ENCODE measurements at places on chromosomes 12 and 14.

DNA sequence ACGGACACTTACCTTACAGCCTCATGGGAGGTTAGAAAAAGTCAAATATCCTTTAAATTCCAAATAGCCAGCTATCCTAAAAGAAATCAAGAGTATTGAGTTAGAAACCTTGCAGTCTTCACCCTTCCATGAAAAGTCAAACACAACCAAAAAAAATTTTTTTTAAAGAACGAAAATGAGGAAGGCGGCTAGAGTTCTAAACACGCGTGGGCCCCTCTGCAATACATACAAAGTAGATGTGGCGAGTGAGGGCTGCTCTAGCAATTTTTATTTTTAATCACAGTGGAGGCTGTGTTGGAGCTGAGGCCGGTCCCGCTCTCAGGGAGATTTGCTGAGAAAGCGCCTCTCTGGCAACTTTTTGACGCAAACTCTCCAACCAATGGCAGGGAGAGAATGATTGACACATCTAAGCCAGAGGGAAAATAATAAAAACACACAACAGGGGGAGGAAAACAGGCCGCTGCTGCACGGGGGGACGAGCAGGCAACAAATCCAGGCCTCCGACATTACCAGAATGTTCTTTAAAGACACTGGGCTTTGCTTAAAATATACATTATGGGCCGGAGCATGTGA, at the start of gene OTX2:
Gene OTX2 (minus strand): TSS at position 333 of the 573 bp plus-strand sequence. CDS start 5,023 bp downstream, outside the sequence.
- DNase-seq: no peak

GRCh38 chr12:56338308-56339157, at the start of gene IL23A:
IL23A (plus strand) TSS chr12:56338884; CDS start chr12:56339045, 161 bp downstream.
- DNase-seq: peak; percentile 93

GRCh38 chr12:111858186-111858585, 16.2 kb downstream of the MAPKAPK5 start:
- no peak for DNase-seq

DNA sequence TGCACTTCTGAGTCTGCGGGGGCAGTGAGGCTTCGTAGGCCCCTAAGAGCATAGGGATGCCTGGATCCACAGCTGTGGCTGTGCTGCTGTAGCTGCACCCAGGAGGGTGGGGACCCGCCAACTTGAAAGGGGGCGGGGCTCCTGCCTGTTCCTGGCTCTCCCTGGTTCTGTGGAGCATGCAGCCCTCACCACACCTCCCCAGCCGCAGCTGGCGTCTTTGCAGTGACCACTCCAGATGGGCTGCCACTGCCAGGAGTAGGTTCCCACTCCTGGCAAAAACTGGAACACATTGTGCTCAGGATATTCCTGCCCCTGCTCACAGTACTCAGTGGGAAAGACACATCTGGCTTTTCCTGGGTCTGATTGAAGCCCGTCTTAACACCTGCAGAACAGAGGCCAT, 35.8 kb downstream of the TIMELESS start:
- DNase-seq: no peak

DNA sequence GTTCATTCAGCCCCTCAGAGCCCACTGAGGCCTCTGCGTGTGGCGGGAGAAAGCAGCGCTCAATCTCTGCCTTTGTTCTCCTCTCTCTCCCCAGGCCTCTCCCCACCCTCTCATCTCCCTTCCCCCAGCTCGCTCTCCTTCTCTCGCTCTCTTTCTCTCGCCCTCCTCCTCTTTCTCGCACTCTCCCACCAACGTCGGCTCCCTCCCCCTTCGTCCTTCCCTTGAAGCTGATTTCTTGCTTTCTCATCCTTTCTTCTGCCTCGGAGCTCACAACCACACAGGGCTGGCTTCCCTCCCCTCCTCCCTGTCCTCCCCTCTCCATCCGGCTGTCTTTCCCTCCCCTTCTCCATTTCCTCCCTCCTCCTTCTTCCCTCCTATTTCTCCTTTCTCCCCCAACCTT, 96.4 kb downstream of the LRRC74A start:
- no peak for DNase-seq

- DNase-seq: no peak
Observed at GRCh38 chr12:24661657-24662096, 287.2 kb downstream of the BCAT1 start.

DNA sequence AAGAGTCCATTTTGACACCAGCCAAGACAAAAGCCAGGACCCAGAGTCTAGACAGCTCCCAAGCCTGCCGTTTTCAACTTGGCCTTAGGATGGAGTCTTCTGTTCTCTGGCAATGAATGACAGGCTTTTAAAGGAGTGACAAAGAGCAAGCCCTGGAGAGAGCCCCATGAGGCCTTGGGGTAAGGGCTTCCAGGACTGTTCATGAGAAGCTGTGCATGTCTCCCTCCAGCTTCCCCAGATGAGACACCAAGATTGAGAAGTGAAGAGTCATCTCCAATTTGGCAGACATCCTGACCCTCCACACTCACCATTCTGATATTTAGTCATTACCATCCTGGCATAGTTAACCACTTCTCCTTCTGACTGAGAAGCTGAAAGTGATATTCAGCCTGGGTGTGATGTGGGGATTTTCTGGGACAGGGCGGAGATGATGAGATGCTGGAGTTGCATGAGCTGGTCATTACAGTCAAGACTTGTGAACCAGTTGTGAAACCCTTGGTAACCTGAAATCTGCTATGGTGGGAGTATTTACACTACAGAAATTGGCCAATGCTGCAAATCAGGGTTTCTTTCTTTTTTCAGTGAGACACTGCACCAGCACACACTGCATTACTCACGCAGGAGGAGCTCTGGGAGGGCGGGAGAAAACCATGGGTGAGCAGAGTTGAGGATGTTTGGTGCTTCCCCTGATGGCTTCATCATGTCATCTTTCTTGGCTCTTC, 77.8 kb downstream of the VCPKMT start:
- DNase-seq: no peak

DNA sequence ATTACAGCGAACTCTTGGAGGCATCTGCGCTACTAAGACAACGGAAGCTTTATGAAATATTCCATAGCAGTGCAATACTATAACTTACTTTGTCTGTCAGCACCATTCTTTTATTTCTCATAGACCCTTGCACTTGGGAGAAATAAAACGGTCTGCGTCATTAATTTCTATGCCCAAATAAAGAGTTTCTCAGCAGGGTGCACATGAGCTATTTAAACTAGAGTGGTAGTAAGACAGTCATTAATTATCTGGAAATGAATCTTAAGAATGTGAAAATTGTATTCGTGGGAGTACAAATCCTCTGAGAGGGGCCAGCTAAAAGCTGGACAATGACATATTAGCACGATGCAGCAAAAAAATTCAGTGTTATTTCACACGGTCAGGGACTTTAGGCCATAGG, 903.4 kb upstream of the FOXG1 start:
- DNase-seq: no peak

DNA sequence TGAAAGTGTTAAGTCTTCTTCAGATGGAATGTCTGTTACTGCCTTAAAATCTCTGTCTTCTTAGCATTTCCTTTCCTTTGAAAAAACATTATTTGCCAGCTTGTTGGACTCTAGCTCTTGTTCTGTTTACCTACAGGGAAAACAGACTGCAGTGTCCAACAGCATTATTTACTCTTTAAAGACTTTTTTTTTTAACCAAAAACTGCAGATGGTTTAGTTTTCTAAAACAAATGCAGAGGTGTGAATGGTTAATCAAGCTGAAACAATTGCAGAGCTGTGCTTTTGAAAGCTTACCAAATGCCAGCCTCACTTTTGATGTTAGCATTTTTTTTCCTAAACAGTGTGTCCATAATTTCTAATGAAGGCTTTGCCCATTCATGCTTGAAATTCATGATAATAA, 323.3 kb downstream of the TMEM117 start:
- DNase-seq: no peak

DNA sequence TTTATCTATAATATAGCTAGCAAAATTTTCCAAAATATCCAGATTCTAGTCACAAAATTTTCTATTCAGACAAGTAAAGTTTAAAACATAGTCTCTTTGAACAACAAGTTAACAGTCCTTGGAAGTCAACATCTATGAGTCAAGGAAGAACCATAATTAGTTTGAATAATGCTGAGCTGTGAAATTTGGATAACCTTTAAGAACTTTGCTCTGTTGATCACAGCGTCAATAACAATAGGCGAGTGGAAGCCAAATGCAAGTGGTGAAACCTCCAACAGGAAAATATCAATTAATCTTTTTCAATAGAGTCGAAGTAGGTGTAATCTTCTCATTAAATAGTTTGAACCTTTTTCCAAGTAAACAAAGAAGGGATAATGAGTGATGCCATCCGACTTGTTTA, 466.6 kb downstream of the FOXG1 start:
- DNase-seq: no peak
